Stimulated activated CD8-positive, alpha-beta memory T cell treated with anti-CD3 and anti-CD28 coated beads, Interleukin-2, amount 100 ng/mL, for 1 hour (primary cell): ENCODE measurements at places on chromosomes 1 and 21.

DNA sequence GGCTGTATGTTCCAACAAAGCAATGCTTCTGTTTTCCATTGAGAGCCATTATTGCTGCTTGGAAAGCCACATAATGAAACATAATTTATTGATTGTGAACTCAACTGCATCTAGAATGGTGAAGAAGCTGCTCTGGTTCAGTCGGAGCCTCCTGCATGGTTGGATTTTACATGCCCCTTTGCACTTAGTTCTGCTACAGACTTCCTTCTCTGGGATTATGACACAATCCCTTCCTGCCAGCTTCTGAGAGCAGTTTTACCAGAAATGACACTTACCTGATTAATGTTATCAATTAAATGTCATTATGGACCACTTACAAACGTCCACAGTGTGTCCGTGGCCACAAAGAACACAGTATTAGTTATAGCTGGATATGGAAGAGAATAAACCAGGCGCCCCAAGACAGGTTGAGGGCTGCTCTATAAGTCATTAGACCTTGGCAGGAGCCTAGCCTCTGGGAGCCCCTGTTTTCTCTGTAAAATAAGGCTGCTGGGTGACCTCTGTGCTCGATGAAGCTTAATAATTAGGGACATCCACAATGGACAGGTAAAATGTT, 7.0 kb upstream of the CD58 start:
- DNase-seq: no peak

- no peak for DNase-seq
Measured at GRCh38 chr1:151892190-151892589, 17.1 kb downstream of the THEM4 start.

DNA sequence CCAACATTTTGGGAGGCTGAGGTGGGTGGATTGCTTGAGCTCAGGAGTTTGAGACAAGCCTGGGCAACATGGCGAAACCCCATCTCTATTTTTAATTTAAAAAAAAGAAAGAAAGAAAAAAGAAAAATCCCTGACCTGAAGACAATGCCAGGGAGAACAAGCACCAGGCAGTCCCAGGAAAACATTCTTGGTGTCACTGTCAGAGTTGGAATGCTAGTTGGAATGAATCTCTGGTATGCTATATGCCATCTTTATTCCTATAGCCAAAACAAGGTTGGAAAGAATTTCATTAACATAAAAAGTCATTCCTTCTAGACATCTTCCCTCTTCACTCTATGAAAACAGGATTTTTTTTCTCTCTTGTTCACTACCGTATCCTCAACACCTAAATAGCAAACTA, 2.8 kb downstream of the DNAJC8 start:
- no peak for DNase-seq

DNA sequence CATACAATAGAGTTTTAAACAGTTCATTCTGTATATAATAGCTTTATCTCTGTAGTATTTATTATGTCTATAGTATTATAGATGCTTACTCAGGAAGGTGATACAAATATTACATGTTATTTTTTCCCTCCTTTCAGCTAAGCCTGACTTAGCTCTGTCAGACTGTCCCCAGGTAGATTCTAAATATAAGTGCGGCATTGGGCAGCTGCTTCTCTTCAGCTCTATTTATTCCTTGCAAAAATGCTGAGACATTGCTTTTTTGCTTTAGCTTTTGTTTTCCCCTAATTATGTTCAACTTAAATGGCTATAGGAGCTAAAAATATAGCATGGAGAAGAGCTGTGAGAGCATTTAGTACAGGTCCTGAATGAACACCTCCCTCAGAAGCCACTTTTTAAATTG, 203.2 kb upstream of the BEND5 start:
- no peak for DNase-seq

DNA sequence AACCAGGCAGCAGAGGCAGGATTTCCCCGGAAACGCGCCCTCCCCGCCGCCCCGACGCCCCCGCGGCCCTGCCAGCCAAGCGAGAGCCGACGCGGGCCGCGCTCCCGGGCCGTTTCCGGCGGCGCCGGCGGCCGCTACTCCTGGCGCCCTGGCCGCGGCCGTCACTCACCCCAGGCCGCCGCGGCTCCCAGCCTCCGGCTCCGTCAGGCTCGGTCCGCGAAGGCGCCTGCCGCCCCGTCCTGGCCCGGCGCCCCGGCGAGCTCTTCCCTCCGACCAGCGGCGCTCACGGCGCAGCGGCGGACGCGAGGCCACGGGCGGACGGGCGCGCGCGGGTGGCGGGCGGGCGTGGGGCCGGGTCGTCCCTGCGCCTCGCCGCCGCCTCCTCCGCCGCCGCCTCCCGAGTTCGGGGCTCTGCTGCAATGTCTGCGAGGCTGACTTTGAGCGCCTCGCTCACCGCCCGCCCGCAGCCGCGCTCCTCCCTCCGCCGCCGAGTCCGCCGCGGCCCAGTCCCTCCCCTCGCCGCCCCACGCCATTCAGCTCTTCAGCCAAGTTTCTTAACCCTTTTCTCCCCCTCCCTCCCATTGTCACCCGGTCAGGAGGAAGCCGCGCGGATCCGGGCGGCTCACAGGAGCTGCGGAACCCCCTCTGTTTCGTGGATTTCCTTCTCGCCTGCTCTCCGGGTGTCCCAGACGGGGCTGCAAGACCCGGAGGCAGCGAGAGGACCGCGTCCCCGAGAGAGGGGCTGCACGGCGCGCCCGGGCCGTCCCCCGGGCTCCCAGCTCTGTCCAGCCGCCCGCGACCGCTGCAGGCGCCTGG, at the start of gene NRIP1:
Gene NRIP1, minus strand, starts transcription at position 425 of the 816 bp plus-strand sequence. CDS start 96,808 bp downstream, outside the sequence.
- peak; percentile 65 for DNase-seq

DNA sequence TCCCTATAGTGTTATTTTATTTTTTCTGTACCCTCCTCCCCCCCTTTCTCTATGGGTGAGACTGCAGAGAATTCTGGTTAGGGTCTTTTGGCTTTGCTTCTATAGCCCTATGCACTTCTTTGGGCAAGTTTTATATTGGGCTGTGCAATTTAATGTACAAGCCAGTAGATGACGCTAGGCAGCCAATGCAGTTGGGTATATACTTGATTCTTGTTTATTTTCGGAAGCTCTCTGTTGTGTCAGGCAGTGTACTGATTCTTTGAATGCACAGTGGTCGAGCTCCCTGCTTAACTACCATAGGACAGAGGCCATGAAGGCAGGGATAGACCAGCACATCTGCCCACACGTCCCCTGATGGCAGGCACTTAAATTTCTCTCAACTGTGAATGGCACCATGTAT, 34.1 kb upstream of the GPR52 start:
- no peak for DNase-seq

GRCh38 chr21:30718239-30718909, at the start of gene KRTAP21-3:
Gene KRTAP21-3 (minus strand): TSS chr21:30718777. CDS start chr21:30718759, 18 bp downstream.
- DNase-seq: no peak

- DNase-seq: no peak
Measured at GRCh38 chr1:110464340-110464739, 13.4 kb downstream of the PROK1 start.

DNA sequence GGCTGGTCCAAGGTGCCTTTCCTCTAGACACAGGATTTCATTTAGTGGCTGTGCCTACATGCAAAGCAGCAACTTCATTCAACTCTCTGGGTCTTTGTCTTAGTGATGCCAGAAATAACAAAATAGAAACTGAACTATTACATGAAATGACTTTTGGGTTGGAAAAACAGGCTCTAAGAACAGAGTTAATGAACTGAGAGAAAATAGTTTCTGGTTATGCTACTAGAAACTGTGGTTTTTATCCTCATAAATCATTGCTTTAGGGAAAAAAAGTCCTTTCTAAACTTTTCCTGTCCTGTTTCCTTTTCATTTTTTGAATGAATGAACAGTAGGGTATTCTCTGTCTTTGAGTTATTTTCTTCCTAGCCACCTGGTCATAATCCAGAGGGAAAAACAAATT, 424.0 kb downstream of the KIF26B start:
- DNase-seq: no peak

DNA sequence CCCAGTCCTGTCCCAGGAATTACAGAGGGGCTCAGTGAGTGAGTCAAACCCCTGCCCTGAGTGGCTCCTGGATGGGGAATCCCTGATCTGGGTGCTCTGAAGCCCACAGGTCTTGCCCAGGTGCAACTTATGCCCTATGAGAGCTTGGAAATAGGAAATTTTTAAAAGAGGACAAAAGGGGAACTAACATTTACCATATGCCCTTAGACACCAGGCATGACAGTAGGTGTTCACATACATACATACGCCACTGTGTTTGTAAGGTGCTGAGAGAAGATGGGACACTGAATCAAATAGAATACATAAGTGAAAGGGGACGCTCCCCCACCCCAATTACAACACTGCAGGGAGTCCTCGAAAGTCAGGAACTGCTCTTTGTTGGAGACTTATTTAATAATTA, 1.4 kb downstream of the CFAP45 start:
- DNase-seq: no peak

DNA sequence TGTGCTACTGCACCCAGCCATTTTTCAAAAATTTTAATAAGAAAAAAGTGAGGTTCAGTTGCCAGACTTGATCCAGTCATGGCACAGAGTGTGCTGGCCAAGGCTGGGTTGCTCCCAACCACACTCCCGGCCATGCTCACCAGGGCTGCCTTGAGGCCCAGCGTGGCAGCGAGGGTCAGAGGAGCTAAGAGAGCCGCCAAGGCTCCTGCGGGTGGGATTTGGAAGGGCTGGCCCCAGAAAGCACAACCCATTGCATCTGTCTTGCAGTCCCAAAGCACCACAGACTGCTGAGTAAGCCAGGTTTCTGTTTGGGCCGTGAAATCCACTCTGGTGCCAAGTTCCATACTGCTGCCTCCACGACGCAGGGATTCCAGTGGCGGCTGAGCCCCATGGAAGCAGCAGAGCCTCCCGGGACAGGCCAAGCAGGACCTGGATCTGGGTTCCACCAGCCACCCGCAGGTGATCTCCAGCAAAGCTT, 22.6 kb downstream of the ZBTB17 start:
- no peak for DNase-seq

GRCh38 chr1:43300378-43301094, at the start of gene TIE1:
Gene TIE1 (plus strand): TSS chr1:43300982. CDS start chr1:43301072, 90 bp downstream.
- DNase-seq: no peak

GRCh38 chr21:44295163-44295573, 4.7 kb upstream of the PFKL start:
- DNase-seq: no peak

- no peak for DNase-seq
Measured at GRCh38 chr21:40723317-40723716, 123.6 kb downstream of the DSCAM start.
